ENCODE measurements at places on chromosomes 12 and 14.
A peak's percentile ranks its signal among the peaks of the same experiment; 100 is the strongest.

DNA sequence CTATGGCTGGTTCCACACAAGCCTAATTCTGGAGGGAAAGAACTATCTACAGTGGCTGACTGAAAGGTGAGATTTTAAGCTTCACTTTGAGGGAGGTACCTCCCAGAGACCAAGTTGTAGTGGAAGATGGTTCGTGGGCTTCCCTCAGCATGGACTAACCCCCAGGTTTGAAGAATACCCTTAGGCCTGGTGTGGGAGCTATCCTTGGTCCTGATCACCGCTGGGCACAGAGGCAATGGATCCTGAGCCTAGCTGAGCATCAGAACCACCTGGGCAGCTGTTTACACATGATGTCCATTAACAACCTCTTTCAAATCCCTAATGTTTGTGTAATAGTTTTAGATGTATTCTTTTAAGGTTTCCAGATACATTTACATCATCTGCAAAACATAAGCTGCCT lies 10.3 kb downstream of the DAO start:
- no peak for DNase-seq

- no peak for DNase-seq
Measured at GRCh38 chr12:78878459-78878858, 13.9 kb downstream of the SYT1 start.

DNA sequence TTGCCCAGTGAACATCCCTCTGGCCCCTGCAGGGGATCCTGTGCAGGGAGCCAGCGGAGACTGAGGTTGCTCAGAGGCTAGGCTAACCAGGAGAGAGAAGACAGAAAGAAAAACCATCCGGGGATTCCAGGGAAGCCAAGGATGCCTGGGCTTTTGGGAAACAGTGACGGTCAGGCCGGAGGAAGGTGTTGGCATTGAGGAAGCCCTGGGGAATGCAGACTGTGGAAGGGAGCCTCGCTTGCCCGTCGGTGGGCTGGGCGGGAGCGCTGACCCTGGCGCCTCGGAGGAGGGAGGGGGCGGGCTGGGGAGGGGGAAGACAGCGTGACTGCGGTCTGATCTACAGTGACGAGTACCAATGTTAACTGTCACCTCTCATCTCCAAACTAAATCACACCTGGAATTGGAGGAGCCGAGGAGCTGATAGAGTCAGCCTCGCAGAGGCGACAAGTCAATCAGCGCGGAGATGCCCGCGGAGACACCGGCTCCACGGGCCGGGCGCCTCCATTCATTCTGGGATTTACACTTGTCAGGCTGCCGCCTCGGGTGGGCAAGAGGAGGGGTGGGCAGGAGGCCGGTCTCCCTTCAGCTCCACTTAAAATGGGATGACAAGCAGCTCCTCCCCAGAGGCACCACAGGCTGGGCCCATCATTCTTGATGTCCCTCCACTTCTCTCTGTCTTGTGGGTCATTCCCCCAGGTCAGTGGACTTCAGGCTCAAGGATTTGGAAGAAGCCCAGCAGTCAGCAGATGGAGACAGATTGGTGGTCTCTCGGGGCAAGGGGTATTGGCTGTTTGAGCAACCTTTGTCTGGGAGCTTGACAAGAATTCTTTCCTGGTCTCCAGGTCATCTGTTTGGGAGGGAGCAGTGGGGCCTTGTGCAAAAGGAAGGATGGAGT lies 20.4 kb upstream of the GPATCH2L start:
- no peak for DNase-seq

DNA sequence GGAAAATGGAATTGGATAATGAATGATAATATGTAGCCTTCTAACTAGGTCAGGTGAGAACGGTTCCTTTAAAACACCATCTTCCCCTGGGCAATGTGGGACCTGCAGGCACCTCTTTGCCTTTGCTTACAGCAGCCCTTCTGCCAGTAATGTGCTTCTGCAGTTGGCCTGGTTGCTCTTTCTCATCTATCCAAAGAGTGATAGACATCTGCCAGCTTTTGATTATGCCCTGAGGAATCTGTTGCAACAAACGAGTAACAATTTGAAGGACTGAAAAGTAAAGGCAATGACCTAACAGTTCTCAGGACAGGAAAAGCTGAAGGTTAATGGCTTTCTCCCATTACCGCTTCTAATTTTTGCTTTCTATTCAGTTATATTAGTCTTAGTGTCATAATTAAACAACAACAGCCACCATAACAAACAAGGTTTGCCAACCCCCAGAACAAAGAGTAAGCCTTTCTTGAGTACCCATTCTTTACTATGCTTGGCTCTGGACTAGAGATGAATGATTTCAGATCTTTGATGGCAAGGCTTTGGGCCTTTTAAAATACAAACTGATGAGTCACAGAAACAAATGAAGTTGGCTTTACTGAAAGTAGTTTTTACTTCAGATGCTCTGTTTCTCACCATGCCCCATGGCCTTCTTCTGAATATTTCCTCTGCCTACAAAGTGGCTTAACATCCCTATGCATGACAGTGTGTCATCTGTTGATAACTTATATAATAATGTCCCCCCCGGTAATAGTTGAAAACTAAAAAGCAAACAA lies 76.1 kb upstream of the KRR1 start:
- no peak for DNase-seq

GRCh38 chr12:99170037-99170436 lies 477.5 kb upstream of the GARIN6 start:
- DNase-seq = no peak

DNA sequence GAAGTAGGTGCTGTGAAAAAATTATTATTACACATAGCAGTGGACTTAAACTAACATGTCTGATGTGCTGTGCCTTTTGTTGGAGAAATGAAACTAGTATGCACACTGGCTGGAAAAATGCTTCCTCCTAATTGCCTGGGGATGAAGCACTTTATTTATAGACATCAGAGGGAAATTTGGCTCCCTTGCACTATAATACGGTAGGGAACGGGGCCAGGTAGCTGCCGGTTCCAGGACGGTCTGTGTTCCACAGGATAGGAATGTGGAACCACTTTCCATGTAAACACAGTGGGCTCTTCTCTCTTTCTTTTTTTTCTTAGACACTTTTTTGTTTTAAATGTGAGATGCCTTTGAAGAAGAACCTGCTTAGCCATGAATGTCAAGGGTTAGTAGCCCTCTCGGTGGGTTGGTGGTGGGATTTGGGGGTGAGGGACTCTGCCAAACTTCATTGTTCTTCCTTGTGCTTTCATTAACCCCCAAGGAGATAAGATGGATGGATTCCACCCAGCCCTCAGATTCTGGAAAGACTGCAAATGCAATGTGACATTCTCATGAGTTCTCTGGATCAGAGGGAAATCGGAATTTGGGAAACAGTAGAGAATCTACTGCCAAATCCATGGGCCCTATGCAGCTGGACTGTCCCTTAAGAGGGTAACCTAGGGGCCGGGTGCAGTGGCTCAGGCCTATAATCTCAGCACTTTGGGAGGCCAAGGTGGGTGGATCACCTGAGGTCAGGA lies 58.0 kb upstream of the GSC start:
- DNase-seq = no peak

GRCh38 chr12:29517264-29517663 lies 19.8 kb upstream of the OVCH1 start:
- DNase-seq = no peak

GRCh38 chr12:70448371-70448770 lies 82.3 kb downstream of the KCNMB4 start:
- no peak for DNase-seq

GRCh38 chr12:16012117-16012516 lies 101.0 kb downstream of the DERA start:
- DNase-seq = no peak

DNA sequence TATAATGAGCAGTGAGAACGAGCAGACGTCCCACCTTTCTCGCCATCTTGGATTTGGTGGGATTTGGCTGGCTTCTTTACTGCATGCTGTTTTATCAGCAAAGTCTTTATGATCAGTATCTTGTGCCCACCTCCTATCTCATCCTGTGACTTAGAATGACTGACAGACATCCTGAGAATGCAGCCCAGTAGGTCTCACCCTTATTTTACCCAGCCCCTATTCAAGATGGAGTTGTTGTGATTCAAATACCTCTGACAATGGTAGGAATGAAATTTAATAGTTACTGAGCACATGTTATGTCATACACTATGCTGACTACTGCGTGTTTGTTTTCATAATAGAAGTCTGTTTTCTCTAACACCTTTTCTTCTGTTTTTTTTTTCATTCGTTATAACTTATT lies 1.9 kb downstream of the TMTC3 start:
- no peak for DNase-seq

GRCh38 chr12:32043928-32044549 lies 62.6 kb upstream of the BICD1 start:
- no peak for DNase-seq

DNA sequence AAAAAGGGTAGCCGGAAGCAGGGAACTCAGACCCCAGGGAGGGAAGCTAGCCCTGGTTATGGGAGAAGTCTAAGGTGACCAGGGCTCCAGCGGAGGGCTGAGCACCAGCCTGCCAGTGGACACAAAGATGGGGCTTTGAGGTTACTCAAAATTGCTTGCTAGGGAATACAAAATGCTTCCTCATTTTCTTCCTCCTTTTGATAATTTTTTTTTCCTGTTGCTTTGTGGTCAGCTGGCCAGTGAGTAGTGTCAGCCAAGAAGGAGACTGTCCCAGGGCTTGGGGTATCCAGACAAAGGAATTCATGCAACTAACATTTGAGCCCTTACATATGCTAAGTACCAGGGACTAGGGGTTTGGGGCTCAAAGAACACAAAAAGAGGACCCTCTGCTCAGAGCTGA lies 206.2 kb downstream of the PPM1H start:
- no peak for DNase-seq

DNA sequence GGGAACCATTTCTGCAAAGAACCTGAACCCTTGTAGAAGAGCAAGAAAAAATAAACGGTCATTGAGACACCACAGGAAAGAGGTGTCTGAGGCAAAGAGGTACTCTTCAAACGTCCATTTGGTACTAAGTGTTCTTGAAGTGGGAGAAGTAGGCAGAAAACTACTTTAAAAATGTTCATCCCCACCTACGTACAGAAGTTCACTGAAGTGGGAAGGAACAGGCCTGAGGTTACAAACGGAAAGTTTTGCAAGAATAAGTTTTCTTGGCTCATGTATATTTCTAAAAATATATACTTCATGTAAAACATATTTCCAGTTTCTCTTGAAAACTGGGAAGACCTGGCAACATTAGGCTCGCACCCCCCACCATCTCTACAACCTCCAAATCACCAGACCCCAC lies 61.2 kb downstream of the STXBP6 start:
- DNase-seq = no peak

GRCh38 chr12:113299619-113300237 lies 35.2 kb downstream of the SLC8B1 start:
- DNase-seq = no peak

DNA sequence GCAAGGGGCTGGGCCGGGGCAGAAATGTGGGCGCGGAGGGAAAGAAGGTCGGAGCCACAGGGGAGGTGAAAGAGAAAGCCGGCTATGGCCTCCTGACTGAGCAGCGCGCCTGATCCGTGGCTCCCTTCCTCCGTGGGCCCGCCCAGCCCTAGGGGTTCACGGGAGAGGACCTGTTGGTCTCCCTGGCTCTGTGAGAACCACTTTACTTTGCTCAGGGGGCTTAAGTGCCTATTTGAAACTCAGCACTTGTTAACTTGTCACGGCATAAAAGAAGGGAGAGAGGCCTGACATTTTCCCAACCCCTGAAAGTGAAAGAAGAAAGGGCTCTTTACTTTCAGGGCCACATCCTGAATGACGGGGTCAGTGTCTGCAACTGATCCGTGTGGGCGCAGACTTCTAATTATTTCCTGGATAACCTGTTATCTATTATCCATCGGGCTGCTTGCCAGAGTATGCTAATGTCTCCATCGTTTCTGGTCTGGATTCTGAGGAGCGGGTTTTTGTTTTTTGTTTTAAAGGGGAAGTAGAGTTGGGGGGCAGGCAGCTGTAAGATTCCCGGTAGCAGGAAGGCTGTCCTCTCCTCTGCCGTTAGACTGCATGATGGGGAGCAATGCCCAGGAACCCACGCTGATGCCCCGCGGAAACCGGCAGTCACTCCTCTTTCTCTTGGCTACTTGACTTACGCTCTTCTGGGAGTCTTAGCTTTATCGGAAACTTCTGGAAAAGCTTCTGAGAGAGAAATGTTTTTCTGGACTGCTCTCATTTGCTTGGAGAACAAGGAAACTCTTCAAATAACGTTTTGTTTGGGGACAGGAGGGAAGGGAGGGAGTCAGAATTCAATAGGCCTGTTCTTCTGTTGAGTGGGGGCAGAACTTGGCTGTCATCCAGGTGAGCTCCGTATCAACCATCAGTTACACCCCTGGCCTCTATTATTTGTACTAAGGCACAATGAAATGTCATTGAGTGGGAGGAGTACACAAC lies 127.7 kb upstream of the MAX start:
- no peak for DNase-seq

DNA sequence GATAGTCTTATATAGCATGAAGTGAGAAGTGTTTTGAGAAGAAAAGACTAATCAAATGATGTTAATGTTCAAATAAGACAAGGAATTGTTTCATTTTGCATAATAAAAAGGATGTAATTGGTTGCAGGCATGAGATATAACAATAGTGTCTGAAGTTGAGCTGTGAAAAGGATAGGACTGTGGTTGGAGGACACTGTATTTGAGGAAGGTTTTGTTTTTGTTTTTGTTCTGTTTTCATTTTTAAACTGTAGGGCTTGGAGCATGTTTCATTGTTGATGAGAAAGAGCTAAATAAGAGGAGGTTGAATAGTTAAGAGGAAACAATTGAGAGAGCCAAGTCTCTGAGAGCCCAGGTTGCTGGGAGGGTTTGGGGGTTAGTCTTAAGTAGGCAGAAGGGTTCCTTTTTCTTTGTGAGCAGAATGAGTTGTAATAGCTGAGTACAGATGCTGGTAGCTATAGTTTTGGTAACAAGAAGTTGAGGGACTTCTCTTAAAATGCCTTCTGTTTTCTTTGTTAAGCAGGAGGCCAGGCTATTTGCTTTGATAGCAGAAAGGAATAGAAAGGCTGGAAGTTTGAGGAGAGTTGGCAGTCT lies 58.4 kb downstream of the CCDC91 start:
- no peak for DNase-seq

GRCh38 chr12:83408851-83409250 lies 722.1 kb downstream of the TMTC2 start:
- DNase-seq = no peak

GRCh38 chr12:80432061-80432460 lies 12.0 kb upstream of the PTPRQ start:
- DNase-seq = no peak

DNA sequence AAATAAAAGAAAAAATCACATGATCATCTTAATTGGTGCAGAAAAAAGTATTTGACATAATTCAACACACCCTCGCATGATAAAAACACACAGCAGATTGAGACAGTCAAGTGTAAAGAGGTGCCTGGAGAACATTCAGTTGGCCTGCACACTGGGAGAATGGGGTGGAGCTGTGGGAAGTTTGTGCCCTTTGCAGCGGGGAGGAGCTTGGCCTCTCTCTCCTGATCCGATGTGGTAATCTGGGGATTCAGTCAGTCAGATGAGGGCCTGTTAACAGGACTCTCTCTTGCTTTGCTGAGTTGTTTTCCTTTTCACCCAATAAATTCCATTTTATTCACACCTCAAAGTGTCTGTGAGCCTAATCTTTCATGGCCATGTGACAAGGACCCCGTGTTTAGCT lies 5.9 kb downstream of the SERPINA6 start:
- DNase-seq = no peak

- no peak for DNase-seq
Measured at GRCh38 chr14:93972618-93973205, 3.7 kb downstream of the ASB2 start.

GRCh38 chr14:66359500-66359899 lies 126.7 kb upstream of the CCDC196 start:
- DNase-seq = peak; percentile 39

- no peak for DNase-seq
Measured at GRCh38 chr14:64296561-64296960, 2.4 kb upstream of the ESR2 start.

Measured in GM18507 (cell line).